ENCODE measurements at places on chromosomes 6 and 20.

- DNase-seq: peak; percentile 64
These were observed 62.9 kb downstream of the MRPL14 start for GRCh38 chr6:44064089-44064947.

DNA sequence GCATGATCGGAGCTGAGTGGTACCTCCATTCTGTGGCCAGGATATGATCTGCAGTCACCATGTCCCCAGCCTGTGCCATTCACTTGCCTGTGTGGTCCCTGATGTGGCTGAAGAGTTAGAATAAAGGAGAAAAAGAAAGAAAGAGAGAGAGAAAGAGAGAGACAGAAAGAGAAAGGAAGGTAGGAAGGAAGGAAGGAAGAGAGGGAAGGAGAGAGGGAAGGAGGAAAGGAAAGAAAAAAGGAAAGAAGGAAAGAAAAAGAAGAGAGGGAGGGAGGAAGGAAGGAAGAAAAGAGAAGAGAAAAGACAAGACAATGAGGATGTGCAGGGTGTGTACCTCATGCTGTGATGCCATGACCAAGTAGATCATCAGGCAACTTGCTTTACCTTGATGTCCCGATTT lies 22.1 kb downstream of the ARMC2 start:
- DNase-seq: no peak

DNA sequence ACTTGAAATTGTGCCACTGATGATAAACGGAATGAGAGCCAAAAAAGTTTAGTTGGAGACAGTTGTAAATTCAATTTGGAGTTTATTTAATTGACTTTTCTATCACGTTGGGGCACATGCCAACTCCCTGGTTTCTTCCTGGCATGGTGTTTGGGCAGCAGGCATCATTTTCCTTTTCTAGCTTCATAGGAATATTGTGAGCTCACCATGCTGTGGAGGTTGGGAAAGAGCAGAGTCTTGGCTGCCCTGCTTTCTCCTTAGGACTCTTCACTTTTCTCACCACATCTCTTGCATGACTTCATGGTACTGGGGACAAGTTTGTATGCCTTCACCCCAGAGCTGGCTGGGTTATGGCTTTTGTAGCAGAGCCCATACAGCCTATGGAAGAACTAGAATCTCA lies 6.4 kb downstream of the SCAND1 start:
- DNase-seq: no peak

DNA sequence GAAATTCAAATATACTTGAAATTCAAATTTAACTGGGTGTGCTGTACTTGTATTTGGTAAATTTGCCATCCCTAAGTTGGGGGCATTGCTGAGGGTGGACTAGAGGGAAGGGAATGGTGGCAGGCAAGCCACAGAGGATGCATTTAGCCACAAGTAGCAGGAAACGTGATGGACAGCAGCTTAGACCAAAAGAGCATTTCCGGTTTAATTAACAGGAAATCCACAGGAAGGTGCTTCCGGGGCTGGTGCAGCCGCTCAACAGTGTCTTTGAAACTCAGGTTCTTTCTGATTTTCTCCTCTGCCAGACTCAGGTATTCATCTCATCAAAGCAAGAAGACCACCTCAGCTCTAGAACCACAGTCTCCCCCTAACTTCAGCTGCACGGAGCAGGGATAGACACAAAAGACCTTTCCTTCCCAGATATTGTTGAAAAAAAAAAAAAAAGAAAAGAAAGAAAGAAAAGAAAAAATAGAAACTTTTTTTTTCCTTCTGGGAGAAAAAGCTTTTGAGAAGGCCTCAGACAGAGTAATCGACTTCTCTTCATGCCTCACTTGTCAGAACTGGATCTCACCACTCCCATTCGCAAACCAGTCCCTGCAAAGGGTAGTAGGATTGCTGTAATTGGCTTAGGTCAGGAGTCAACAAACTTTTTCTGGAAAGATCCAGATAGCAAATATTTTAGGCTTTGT lies 8.0 kb upstream of the BCAS1 start:
- peak; percentile 48 for DNase-seq

- no peak for DNase-seq
These were observed 46.8 kb upstream of the BHLHE23 start for GRCh38 chr20:63053432-63054102.

- DNase-seq: no peak
These were observed 75.6 kb downstream of the SAMD3 start for GRCh38 chr6:130147111-130147510.

- no peak for DNase-seq
These were observed 850.9 kb downstream of the TFAP2A start for GRCh38 chr6:9564021-9564420.

- peak; percentile 84 for DNase-seq
These were observed 41.3 kb downstream of the PCNA start for GRCh38 chr20:5078399-5078958.

- DNase-seq: no peak
These were observed 132.4 kb downstream of the DTNBP1 start for GRCh38 chr6:15530411-15530810.

- peak; percentile 78 for DNase-seq
These were observed 43.1 kb downstream of the POPDC3 start for GRCh38 chr6:105136431-105137350.

GRCh38 chr6:103799971-103800670 lies 1059.6 kb downstream of the HACE1 start:
- no peak for DNase-seq

DNA sequence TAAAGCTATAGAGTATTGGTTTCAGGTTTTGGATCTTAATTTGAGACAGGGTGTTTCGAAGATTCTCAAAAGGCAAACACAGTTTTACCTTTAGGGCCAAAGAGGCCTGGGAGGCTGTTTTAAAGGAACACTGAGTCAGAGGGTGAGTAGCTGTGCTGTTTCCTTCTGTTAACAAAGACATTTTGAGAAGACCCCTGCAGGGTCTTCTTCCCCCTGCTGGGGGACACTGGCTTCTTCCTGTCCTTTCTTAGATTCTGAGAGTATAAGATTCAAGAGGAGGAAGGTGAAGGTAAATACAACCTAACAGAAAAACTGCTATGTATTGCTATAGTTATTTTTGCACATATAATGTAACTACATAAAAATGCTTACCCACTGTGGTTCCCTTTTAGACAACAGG lies 19.0 kb downstream of the HS3ST5 start:
- DNase-seq: no peak

DNA sequence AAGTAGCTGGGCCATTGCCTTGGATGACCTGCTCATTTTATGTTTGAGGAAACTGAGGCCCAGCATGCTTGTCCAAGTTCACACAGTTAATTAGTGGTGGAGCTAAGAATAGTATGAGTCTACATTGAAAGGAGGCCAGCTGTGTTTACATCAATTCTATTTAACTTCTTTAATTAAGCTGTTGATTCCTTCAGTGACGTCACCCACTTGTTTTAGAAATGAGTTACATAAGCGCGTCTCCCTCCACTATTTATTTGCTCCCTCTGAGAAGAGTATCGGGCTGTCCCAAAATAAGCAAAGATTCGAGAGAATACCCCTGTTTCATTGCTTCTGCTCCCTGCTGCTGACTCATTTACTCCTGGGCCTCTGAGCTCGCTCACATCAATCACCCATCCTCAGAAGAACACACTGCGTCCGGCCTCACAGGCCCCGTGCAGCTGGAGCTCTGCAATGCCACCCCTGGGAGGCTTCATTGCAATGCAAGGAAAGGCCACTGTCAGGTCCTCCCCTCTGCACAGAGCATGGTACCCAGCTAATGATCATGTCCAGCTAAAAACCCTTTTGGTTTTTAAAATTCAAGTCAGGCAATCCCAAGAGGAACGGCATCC lies 74.8 kb upstream of the BMP2 start:
- DNase-seq: no peak

DNA sequence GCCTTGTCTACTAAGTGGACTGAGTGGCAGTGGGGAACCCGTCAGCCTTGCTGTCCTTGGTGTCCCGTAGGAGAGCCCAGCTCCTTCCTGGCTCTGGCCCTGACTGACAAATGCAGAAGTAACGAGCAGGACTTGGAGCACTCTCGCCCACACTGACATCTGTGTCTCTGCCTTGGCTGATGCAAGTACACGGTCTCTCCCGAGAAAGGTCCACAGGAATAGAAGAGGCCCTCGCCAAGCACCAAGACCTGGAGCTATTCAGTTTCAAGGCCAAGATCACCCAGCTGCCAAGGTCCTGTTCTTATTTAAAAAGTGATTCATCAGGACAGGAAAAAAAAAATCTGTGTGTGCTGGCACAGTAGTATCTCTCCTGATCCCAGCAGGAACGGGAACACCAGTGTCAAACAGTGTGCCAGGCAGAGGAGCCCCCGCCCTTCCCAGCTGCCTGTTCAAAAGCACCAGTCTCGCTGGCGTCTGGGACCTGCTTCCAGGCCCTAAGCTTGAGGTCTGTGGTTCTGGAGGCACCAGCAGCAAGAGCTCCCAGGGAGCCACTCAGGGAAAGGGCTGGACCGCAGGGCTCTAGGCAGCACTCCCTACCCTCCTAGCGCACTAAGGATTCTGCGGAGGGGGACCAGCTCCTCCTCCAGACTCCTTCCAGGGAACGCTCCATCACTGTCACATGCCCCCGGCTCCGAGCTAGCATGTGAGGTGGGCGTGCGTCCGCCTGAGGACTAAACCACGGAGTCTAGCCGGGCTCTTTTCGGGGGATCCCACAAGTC lies 376.9 kb downstream of the RNGTT start:
- no peak for DNase-seq

DNA sequence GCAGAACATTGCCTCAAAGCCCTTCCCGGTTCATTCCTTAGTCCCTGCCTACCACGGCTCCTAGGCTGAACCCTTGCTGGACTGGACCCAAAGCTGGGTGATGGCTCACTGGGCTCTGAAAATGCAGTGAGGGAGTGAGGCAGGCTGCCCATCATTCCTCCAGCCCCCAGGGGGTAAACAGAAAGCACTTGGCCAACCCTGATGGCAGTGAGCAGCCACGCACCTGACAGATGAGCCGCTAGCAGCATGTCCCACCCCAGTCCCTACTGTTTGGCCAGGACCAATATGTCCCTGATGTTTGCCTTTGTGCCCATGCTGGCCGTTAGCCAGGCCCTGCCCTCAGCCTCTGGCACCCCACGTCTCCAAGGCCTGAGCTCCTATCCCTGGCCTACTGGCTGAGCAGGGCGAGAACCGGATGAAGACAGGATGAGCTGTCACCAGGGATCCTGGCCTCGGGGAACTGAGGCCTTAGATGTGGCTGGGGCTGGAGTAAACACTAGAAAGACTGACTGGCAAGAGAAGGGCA lies 19.4 kb upstream of the BAK1 start:
- DNase-seq: no peak

DNA sequence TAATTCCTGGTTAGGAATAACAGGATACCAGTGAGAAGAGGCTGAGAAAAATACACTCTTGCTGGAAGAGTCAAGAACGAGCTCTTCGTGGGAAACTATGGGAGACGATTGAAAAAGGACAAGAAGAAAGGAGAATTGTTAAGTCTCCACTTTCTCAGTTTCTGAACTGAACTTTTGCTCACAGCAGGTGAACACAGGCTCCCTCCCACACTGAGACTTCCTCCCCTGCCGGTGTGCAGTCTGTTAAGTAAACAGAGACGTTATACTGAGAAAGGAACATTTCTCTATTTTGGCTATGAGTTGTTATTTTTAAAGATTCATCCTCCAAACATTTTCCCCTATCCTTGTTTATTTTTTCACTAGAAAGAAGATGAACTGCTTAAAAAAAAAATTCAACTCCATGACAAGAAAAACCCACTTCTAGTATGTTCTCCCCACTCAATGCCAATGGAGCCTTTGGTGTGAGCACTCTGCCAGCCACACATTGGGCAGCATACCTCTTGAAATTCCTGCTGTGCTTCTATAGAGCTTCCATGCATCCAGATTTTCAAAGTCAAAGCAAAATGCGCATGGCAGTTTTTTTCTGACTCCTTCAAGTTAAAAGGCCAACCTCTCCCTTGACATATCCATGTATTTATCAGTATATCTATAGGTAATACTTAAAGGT lies 250.5 kb downstream of the ESR1 start:
- peak; percentile 12 for DNase-seq

DNA sequence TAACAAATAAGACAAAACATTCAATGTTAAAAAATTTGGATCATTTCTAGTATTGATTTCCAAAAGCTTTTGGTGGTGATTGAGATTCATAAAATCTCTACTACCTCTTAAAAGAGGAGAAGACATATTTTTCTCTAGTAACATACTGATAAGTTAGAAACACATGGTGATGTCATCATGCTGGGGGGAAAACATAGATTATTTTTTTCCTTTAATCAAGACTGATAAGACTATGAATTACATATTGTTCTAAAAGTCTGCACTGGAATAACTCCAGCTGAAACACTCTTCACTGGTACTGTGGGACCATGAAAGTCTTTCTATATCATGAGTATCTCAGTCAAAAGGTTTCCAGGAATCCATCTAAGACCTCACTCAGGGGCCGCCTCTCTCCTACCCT lies 515.8 kb downstream of the PRKN start:
- DNase-seq: no peak

DNA sequence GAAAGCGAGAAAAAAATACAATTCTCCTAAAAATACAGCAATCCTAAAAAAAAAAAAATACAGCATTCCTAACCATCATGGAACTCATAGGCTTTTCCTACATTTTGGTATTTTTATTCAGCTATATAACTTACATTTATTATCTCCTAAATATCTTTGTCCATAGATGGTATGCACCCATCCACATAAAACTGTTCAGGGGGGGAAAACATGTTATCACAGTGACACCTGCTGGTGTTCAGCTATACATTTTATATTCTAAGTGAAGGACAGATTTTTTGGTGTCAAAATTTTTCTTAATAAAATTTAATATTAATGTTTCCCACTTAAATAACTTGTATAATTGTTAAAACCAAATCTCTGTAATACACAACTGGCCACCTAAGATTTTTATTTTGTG lies 58.0 kb downstream of the BLOC1S5 start:
- peak; percentile 42 for DNase-seq

- DNase-seq: no peak
These were observed 18.8 kb downstream of the RTF2 start for GRCh38 chr20:56487216-56487615.

- DNase-seq: no peak
These were observed 237.7 kb upstream of the CITED2 start for GRCh38 chr6:139612135-139612465.

- no peak for DNase-seq
These were observed 611.0 kb upstream of the FLRT3 start for GRCh38 chr20:14948416-14948815.

All from GM20000 (cell line).